ENCODE measurements at places on chromosomes 2 and 18.

GRCh38 chr18:34595690-34596089 is 114.4 kb upstream of the DTNA start:
- no peak for DNase-seq

- no peak for DNase-seq
These were observed 41.6 kb downstream of the ACKR3 start for GRCh38 chr2:236610991-236611821.

DNA sequence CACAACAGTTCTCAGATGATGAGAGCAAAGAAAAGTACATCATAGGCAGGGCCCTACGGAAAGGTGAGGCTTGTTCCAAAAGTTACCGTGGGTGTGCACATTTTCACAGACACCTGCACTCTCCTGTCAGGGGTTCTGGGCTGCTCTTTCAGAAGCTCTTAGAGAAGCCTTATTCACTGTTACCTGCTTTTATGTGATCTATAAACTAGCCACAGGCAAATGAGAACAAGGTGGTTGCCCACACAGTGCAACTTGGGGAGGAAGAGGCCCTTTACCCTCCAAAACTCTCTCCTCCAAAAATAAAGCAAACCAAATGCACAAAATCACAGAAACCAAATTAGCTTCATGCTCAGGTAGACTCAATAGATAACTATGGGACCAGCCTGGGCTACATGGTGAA is 11.1 kb upstream of the CUL3 start:
- DNase-seq = no peak

DNA sequence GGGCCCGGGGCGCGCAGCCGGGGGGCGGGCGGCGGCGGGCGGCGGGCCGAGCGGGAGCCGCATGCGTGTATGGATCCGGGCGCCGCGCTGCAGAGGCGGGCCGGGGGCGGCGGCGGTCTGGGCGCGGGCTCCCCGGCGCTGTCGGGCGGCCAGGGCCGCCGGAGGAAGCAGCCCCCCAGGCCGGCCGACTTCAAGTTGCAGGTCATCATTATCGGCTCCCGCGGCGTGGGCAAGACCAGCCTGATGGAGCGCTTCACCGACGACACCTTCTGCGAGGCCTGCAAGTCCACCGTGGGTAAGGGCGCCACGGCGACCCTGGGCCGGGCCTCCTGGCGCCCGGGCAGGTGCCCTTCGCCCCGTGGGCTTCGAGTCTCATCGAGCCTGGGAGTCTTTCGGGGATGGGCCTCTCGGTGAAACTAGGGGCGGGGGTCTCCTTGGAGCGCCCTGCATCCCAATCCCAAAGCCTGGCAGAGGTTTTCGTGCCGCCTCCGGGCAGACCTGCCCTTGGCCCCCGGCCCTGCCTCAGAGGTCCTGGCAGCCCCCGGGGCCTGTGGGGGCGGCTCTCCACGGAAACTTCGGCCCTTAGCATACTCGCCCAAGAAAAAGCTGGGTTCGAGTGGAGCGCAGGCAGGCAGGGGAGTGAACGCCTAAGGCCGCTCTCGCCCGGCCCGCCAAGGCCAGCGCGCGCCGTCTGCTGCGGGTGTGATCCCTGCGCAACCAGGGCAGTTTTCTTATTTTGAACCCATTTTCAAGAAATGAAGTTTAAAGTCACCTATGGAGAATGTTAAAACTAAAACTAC is 622 bp downstream of the RAB12 start:
- no peak for DNase-seq

GRCh38 chr2:70124983-70125480 is 37.8 kb downstream of the PCBP1 start:
- DNase-seq = peak; percentile 88

- no peak for DNase-seq
These were observed 101.0 kb downstream of the UNC80 start for GRCh38 chr2:209872675-209873074.
